ENCODE measurements at places on chromosomes 5 and 9.

DNA sequence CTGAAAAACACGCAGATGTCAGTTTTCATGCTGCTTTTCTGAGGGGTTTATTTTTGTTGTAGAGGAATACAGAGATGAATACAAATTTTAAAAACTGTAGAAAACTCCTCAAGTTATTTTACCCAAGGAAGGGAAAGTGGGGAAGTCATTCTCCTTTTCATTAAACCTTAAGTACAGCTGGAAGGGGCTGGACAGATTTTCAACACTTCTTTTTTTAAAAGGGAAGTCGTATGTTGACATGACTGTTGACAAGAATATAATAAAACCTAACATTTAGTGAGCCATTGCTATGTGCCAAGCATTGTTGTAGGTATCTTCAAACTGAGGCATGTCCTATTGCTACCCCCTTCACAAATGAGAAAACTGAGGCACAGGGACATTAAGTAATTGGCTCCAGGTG lies 235.7 kb upstream of the ELL2 start:
- DNase-seq, result no peak

DNA sequence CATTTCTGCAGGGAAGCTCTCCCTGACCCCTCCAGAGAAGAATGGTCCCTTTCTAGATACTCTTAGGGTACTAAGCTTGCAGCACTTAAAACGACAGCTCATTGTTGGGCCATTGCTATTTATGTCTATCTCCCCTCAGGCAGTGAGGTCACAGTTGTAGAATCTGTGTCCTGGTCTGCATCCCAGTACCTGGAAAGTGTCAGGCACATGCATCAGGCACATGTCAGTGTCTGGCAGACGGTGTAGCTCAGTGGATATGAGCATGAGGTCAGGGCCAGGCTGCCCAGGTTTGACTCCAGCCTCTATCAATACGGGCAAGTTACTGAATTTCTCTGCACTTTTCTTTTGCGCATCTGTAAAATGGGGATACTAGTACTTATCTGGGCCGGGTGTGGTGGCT lies 22.2 kb upstream of the EEIG1 start:
- no peak for DNase-seq

- no peak for DNase-seq
These were observed 156.5 kb upstream of the IL12B start for GRCh38 chr5:159486836-159487235.

DNA sequence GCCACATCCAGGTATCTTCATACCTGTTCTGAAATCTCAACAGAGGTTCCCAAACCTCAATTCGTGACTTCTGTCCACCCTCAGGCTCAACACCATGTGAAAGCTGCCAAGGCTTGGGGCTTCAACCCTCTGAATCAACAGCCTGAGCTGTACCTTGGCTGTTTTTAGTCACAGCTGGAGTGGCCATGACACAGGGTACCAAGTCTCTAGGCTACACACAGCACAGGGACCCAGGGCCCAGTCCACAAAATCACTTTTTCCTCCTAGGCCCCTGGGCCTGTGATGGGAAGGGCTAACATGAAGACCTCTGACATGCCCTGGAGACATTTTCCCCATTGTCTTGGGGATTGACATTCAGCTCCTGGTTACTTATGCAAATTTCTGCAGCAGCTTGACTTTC lies 464.9 kb downstream of the ELAVL2 start:
- no peak for DNase-seq

GRCh38 chr5:114148253-114148652 lies 213.6 kb upstream of the KCNN2 start:
- DNase-seq, result no peak

DNA sequence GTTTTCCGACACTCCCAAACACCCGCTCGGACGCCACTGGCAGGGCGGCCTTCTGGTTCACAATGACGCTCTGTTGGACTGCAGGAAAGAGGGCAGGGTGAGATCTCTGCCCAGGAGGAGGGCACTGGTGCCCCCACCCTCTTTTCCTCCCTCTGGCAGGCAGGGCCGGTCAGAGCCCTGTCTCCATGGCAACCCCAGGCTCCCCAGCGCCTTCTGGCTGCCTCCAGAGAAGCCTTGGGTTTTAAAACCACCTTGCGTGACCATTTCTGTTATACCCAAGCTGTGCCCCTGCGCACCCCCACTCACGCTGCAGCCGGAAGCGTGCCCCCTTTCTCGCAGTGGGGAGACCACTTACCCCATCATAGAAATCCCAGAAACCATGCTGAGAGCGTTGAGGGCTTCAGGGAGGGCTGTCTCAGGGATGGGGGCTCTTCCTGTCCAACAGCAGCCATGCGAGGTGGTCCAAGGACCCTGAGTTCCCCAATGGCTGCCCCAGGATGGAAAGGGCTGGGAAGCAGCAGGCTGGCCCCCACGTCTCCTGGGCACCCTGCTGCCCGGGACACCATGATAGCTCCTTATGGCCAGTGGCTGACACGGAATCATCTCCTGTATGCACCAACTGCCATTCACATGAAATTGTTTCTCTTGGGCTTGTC lies 7.3 kb downstream of the C9orf50 start:
- no peak for DNase-seq

DNA sequence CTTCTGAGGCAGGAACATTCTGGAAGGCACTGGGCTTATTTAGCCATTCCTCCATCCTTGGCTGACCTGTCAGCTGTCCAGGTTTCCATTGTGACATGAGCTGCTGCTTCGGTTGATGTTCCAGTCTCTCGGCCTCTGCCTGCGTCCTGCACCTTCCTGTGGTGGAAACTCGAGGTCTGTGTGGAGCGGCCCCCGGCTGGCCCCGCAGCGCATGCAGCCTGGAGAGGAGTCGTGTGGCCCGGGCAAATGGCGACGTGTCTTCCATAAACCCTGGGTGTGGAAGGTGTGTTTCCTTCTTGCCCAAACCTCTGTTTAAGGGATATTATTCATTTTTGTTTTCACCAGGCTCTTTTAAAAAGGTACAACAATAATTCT lies 36.5 kb upstream of the SLC9A3 start:
- no peak for DNase-seq

GRCh38 chr9:110499608-110500007 lies 79.9 kb downstream of the SVEP1 start:
- no peak for DNase-seq

DNA sequence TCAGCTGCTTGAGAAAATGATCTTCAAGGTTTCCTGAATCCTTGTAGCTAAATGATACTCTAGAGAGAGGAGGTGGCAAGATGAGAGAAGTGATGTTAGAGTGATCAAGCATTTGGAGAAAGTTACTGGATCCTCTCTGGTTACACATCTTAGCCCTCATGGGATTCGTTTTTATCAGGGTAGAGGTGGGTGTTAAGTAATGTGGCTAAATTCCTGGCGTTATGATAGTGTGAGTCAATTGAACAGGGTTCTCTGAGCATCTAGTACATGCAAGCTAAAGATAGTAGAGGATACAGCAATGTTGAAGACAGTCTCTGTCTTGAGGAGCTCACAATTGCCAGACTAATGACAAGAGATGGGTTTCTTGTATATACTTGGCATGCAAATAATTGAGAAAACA lies 123.7 kb downstream of the PSD2 start:
- DNase-seq, result no peak
